Esophagus mucosa (tissue), 1 donor: ENCODE measurements at places on chromosomes 11 and 22. TPM values are rescaled to one million over a fixed set of nuclear protein-coding genes. Genes with fewer than 3 reads are reported as not detected.

The NLRX1 gene
- total RNA-seq = 60.3 TPM

The SCGB1D2 gene
- 0.56 TPM for total RNA-seq

The MIAT gene
- 1.1 TPM for total RNA-seq

The CNGA4 gene
- total RNA-seq = 0.08 TPM

The POTEH gene
- total RNA-seq = not detected

The LAYN gene
- 1.9 TPM for total RNA-seq

The C11orf87 gene
- total RNA-seq = 0.12 TPM

The PNPLA3 gene
- 1.3 TPM for total RNA-seq

The OR5P2 gene
- not detected for total RNA-seq

The C11orf42 gene
- not detected for total RNA-seq

The TRIM51 gene
- total RNA-seq = not detected

The PIWIL4 gene
- total RNA-seq = 0.80 TPM

The ARRB1 gene
- 7.6 TPM for total RNA-seq

The DNAJB7 gene
- total RNA-seq = not detected

The IGLL1 gene
- total RNA-seq = not detected

The CSF2RB gene
- 1.00 TPM for total RNA-seq

The BIK gene
- total RNA-seq = 22.9 TPM

The NRIP3 gene
- 0.80 TPM for total RNA-seq

The PLAAT4 gene
- 5.5 TPM for total RNA-seq

The PRG3 gene
- total RNA-seq = not detected

The FADD gene
- 19.6 TPM for total RNA-seq

The SAA1 gene
- 56.2 TPM for total RNA-seq

The CHRM4 gene
- 0.12 TPM for total RNA-seq

The CHRM1 gene
- not detected for total RNA-seq

The TREH gene
- 0.68 TPM for total RNA-seq

The TCN1 gene
- 45.8 TPM for total RNA-seq

The SMTN gene
- total RNA-seq = 21.1 TPM

The AGBL2 gene
- 1.1 TPM for total RNA-seq

The CD3D gene
- total RNA-seq = 4.0 TPM

The MYRF gene
- 0.88 TPM for total RNA-seq

The GPHA2 gene
- total RNA-seq = not detected
